Suppressor macrophage (primary cell): ENCODE measurements at places on chromosomes 2 and 18.

DNA sequence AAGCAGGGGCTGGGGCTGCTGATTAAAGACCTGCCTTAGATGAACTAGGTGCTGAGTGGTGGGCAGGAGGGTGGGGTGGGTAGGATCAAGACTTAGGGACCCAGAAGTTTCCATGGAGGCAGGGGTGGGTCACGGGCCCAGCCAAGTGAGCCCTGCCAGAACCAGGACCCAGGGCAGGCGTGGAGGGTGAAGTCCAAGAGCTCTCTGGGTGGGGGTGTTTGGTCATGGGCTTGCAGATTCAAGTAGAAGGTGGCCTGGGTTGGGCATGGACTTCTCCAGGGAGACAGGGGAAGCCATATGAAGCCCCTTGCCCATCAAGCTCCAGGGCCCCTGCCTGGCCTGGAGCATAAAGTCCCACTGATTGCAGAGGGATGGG is 168.8 kb downstream of the SMAD7 start:
- no peak for DNase-seq

DNA sequence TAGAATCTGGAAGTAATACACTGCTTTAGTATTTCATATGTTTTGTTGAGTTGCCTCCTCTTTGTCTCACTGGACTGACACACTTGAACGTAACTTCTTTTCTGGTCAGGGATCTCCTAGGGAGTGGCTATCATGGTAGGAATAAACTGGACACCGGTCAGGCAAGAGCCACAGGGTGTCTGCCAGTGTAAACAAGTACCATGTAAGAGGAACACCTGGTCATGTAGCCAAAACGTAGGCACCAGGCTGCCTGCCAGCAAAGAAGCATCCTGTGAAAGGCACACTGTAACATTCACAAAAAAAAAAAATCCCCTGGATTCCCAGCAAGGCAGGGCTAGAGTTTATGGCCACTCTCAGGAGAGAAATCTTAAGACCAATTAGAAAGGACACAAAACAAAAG is 372.8 kb upstream of the RND3 start:
- no peak for DNase-seq

DNA sequence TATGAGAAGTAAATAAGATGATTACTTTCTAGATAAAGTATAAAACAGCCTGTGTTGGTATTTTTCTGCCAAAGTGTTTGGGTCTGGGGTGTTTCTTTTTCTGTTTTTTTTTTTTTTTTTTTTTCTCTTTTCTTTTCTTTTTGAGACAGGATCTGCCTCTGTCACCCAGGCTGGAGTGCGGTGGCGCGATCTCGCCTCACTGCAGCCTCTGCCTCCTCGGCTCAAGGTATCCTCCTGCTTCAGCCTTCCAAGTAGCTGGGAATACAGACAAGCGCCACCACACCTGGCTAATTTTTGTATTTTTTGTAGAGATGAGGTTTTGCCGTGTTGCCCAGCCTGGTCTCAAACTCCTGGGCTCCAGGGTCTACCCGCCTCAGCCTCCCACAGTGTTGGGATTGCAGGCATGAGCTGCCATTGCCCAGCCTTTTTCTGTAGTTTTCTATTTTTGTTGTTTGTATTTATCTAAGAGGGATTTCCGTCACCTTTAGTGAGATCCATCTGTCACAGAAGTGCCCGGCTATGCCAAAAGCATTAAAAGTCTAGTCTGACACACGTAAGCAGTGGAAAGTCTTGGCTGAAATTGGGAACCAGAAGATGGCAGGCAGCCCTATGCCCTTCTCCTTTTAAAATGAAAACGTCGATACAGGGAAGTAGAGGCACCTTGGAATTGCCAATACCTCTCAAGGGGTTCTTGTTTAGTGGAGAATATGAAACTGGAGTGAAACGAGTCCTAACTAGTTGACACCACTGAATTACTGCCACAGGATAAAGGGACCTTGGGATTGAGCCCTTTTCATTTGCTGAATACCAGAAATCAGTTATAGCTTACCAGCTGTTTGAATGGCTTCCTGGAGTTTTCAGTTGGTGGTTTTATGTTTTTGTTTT is 14.0 kb downstream of the UGP2 start:
- no peak for DNase-seq

- DNase-seq = no peak
These were observed 478.4 kb downstream of the STK39 start for GRCh38 chr2:167769020-167769419.

GRCh38 chr2:121502781-121503180 is 27.9 kb upstream of the RNU4ATAC start:
- no peak for DNase-seq

DNA sequence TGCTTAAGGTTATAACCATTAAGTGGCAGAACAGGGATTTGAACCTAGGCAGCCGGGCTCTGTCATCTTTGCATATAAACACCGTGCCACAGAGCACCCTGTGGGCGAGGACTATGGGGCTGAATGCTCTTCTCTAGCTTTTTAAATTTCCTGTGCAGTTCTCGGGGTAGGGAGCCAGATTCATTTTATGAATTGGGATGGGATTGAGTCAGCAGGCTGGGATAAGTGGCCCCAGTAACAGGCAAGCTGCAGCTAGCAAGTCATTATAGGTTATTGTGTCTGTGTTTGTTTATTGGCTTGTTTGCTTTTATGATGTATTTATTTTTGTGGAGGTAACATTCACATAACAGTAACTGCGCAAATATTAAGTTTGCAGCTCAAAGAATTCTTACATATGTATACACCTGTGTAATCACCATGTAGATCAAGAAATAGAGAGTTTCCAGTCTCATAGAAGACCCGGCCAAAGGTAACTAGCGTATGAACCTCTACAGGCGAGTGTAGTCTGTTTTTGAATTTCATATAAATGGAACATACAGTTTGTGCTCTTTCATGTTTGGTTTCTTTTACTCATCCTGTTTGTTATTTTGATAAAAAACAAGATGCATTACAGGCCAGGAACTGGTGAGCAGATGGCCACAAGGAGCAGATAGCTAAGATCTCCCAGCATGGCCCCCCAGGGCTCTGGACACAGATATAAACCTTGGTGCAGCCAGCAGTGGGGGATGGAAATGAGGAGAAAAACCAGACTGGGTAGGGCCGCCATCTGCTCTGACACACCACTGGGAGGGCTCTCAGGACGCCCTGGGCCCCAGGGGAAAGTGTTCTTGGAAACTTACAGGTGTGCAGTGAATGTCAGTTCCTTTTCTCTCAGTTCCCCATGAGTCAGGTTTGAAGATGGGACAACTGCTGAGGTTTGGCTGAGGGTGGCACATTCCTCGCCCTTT is 49.2 kb upstream of the GPR155 start:
- DNase-seq = no peak

GRCh38 chr2:60051991-60052390 is 501.5 kb downstream of the BCL11A start:
- DNase-seq = no peak

DNA sequence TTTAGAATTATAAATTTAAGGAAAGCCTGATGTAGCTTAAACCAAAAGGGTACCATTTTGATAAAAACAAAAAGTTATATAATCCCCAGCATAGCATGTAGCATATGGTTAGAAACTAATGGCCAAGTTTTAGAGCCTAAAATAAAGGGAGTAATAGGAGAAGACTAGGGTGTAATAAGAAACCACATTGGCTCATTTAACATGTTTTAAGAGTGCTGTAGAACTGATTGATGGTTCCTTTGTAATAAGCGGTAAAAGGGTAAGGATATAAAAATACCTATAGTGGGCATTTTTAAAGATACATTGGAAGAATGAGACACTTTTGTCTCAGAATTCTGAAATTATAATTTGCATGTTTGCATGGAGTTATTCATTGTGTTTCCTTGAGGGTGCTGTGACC is 1.9 kb downstream of the PSMA8 start:
- no peak for DNase-seq

DNA sequence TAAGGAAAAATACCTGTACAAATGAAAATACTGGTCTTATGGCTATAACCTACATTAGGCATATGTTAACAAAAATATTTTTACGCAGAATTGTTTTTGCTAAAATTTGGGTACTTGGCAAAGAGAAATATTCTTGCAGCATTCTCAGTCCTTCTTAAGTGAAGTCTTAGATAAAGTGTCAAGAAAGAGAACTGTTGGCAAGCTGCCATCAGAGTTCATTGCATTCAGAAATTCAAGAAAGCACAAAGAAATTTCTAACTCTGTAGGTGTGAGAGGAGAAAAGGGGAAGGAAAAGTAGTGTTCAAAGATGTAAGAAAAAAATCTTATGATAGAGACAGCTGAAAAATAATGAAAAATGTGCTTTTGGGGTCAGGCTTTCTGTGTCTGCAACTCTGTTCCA is 86.7 kb downstream of the IRS1 start:
- no peak for DNase-seq

GRCh38 chr2:236367506-236368289 is 103.5 kb upstream of the ASB18 start:
- DNase-seq = no peak

DNA sequence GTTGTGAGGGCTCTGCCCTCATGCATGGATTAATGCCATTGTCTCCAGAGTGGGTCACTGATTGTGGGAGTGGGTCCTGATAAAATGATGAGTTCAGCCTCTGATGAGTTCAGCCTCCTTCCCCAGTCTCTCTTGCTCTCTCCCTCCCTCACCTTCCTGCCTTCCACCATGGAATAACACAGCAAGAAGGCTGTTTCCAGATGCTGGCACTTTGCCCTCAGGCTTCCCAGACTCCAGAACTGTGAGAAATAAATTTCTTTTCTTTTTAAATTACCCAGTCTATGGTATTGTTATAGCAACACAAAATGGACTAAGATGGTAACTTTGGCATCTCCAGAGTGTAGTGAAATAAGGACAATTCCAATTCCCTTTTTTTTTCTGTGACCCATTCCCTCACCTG is 47.1 kb upstream of the MAP4K3 start:
- DNase-seq = no peak

GRCh38 chr2:208552943-208553342 is 146.4 kb downstream of the PTH2R start:
- DNase-seq = no peak

DNA sequence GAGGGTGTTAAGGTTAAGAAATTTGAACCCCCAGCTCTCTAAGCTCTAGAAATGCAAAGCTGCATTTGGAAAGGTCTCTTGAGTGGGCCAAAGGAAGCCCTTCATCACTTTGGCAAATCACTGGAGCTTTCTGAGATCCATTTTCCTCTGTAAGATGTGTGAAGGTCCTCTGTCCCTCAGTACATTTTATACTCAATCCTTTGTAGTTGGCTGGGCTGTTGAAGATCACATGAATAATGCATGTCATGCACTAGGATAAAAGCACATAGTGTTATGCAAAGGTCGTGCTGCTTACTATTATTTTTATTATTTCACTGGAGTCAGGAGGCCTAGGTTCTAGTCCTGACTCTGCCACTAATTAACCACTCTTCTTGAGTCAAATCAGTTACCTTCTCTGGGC is 124.9 kb downstream of the FSHR start:
- no peak for DNase-seq

DNA sequence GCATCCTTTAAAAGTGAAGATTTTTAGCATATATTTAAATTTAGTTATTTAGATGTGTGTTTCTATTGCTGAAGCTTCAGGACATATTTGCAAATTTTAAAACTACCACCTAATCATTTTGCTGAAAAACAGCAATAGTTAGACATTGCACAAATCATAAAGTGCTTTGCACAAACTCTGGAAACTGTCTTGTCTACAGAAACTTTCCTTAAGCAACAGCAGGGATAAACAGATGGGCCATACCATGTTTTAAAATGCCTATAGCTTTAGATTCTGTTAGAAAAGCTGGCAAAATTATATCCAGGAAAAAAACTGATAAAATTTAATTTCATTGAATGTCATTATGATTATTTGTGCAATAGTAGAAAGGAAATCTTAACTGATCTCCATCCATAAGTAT is 1313.9 kb upstream of the ACVR2A start:
- DNase-seq = no peak
